Stimulated activated CD4-positive, alpha-beta T cell treated with anti-CD3 and anti-CD28 coated beads, Interleukin-1b, Interleukin-23, amount 100 ng/mL, for 1 hour (primary cell): ENCODE measurements at places on chromosomes 2 and 18.

DNA sequence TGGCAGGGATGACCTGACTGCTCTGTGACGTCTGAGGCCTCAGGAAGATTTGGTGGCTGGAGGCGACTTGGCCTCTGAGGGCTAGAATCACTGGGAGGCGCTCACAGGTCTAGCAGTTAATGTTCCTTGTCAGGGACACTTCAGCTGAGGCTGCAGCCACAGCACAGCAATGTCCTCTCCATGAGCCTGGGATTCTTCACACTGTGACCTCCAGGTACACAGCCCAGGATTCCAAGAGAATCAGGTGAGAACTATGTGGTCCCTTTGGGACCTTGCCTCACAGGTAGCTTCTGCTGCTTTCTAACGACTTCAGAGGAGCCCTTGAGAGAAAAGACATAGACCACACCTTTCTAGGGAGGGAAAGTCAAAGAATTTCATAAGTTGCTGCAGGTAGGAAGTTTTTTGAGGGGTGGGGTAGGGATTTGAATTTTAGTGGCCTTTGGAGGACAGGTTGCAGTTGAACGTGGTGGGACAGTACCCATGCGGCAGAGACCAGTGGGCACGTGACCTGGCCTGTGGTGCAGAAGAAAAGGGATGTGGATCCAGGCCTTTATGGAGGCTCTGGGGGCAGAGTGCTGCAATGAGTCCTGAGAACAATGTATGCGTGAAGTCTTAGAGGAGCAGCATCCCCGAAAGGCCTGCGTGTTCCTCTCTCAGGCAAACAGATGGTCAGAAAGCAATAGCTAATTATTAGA, 86.2 kb downstream of the LYPD1 start:
- no peak for DNase-seq

GRCh38 chr2:200466425-200467418, 43.1 kb downstream of the KCTD18 start:
- no peak for DNase-seq

GRCh38 chr18:55515214-55515613, 72.8 kb downstream of the TCF4 start:
- no peak for DNase-seq

- DNase-seq = no peak
These were observed 21.6 kb downstream of the ASB1 start for GRCh38 chr2:238448031-238448955.

GRCh38 chr2:197838036-197838435, 33.6 kb downstream of the PLCL1 start:
- no peak for DNase-seq
